Kidney tubule cell (primary cell): ENCODE measurements at places on chromosomes 6 and 20.
A peak's percentile ranks its signal among the peaks of the same experiment; 100 is the strongest.

GRCh38 chr20:11394145-11394833 lies 523.4 kb upstream of the BTBD3 start:
- peak; percentile 88 for DNase-seq

GRCh38 chr20:50563133-50563944 lies 53.2 kb downstream of the PTPN1 start:
- DNase-seq = no peak

GRCh38 chr20:61387204-61387953 lies 135.3 kb downstream of the CDH4 start:
- DNase-seq = peak; percentile 24

GRCh38 chr6:43307451-43308100 lies 1.1 kb downstream of the CRIP3 start:
- DNase-seq = no peak

GRCh38 chr6:7156643-7157278 lies 49.0 kb downstream of the RREB1 start:
- peak; percentile 73 for DNase-seq

- peak; percentile 30 for DNase-seq
Observed at GRCh38 chr20:7981374-7981773, 38.2 kb downstream of the TMX4 start.
